HT-29 (cell line): ENCODE measurements at places on chromosomes 3 and 15.

DNA sequence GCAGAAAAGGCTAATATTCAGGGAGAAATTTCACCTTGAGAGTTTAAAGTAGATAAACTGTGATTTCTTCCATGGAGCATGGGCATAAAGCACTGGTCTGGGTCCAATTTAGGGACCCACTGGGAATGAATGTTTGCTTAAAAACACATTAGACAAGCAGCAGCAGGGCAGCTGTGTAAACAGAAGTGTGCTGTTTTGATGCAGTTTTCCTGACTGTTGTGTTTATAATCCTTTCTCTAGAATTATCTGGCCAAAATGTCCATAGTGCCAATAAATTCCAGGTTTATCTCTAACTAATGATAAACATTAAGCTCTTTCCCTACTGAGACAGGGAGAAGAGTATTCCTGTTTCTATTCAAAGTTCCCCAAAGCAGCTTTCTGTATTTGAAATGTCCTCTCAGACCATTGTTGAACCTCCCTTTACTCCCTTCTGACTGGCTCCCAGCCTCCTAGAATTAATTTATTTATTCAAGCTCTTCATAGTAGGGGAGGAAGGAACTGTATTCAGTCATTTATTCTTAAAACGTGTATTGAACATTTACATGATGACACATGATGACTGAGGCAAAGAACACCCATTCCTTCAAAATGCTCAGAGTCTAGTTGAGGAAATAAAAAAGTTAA, 7.0 kb upstream of the TM4SF18 start:
- DNase-seq, result no peak

DNA sequence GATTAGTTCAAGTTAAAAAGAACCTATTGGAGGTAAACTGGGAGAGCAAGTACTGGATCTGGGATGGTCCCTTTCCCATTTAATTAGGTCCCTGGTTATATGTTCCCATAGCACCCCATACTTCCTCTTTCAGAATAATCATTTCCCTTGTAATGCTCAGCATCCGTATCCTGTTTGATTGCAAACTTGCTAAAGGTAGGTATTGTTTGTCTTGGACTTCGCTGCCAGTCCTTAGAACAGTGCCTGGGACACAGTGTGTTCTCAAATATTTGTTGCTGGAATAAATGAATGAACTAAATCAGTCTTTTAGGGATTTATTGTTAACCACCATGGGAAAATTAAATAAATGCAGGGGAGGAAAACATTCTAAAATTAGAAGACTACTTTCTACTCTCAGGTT, 299.8 kb downstream of the GRM7 start:
- DNase-seq, result no peak

DNA sequence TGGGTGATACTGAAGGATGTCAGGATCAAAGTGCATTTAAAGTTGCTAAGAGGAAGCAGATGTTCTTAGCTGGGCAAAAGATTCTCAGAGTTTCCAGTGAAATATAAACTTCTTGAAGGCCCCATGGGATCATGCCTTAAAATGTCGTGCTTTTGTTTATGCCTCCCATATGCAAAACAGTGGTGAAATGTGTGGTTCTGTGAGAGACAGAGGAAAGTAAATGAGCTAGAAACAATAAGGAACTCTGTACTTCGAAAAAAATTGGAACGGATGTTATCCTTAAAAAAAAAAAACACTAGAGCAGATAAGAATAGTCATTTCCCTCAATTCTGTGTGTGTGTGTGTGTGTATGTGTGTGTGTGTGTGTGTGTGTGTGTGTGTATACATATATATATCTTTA, 497.0 kb upstream of the TBL1XR1 start:
- no peak for DNase-seq

DNA sequence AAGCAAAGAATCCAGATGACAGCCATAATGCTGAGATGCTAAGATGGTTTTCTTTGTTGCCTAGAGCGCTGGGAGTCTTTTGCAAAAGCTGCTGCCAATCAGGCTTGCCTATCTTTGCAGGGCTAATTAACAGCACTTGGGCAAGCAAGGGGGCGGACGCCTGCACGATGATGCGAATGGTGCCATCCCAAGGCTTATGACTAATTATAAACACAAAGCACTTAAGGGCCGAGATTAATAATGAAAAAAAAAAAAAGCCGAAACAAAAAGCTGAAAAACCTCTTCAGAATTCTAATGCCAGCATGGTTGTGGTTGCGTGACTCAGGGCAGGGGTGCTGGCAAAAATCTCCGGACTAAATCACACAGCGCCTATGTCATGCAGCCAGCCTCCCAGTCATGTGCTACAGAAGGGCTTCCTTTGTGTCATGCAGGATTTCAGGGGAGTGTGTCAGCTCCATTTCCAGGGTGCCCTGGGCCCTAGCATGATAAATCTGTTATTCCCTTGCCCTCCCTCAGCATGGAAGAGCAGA, 185.0 kb upstream of the ANKRD28 start:
- DNase-seq, result no peak

GRCh38 chr3:140845882-140846281, 95.8 kb upstream of the SLC25A36 start:
- no peak for DNase-seq

DNA sequence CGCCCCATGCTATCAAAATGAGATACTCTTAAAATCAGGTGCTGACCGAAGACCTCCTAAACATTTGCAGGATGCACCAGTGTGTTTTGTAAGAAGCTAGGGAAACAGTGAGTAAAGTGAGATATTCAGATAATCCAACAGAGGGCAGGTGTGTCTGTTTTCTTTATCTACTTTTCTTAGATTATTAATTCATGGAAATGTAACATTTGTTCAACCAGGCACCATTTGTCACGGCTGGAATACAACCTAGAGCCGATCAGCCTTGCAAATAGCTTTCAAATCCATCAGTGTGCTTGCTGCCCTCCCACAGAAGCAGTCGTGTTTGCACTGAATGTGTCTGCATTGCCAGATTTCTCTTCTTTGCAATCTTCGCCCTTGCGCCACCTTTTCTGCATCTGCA, 201.9 kb upstream of the CHRM5 start:
- no peak for DNase-seq

- DNase-seq, result no peak
Measured at GRCh38 chr3:12559520-12559919, 2.6 kb downstream of the MKRN2 start.

DNA sequence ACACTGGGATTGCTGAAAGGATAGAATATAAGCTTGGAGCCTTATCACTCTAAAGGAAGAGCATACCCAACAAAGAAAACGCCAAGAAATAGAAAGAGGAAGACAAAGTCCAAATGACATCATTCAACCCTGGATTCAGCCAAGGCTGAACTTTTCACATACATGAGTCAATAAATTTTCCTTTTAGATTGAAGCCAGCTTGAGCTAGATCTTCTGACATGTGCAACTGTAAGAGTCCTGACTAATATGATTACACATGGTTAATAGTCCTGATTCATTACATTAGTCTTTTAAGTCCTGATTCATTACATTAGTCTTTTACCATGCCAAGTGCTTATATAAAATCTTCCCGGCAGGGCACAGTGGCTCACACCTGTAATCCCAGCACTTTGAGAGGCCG, 13.6 kb upstream of the DENND6A start:
- DNase-seq, result peak; percentile 44

- no peak for DNase-seq
Measured at GRCh38 chr15:31495281-31495680, 168.6 kb downstream of the KLF13 start.

DNA sequence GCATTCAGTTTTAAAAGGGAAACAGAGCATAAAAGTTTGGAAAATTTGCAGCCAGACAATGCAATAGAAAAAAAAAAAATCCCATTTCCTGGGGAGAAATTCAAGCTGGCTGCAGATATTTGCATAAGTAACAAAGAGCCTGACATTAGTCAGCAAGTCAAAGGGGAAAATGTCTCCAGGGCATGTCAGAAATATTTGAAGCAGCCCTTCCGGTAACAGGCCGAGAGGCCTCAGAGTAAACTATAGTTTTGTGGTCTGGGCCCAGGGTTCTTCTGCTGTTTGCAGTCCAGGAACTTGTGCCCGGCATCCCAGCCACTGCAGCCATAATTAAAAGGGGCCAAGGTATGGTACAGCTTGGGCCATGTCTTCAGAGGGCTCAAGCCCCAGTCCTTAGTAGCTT, 411.6 kb upstream of the BCHE start:
- DNase-seq, result no peak

DNA sequence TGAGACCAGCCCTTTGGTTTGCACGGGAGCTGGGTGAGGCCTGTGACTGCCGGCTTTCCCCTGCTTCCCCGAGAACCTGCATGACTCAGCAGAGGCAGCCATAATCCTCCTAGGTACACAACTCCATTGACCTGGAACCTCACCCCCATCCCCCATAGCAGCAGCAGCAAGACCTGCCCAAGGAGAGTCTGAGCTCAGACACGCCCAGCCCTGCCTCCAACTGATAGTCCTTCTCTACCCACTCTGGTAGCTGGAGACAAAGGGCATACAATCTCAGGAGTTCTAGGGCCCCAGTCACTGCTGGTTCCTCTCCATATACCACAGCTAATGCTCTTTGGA, 141.0 kb upstream of the ARHGEF26 start:
- DNase-seq, result peak; percentile 37

GRCh38 chr3:45169125-45169904, 23.1 kb upstream of the CDCP1 start:
- no peak for DNase-seq

DNA sequence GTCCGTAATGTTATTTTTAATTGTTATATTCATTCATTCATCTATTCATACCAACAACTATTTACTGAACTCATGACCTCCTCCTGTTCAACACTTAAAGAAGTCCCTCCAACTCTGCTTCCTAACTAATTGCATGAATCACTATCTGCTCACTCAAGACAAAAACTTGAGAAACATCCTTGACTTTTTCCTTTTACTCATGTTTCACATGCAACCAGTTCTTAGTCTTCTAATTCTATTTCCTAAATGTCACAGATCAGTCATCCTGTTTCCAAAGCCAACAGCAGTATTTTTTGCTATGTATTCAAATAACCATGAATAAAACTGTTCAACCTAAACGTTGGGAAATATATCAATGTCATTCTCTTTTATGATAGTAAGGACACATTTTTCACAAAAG, 124.6 kb upstream of the GBE1 start:
- no peak for DNase-seq

GRCh38 chr15:67253549-67254237, 768 bp downstream of the AAGAB start:
- DNase-seq, result peak; percentile 79

DNA sequence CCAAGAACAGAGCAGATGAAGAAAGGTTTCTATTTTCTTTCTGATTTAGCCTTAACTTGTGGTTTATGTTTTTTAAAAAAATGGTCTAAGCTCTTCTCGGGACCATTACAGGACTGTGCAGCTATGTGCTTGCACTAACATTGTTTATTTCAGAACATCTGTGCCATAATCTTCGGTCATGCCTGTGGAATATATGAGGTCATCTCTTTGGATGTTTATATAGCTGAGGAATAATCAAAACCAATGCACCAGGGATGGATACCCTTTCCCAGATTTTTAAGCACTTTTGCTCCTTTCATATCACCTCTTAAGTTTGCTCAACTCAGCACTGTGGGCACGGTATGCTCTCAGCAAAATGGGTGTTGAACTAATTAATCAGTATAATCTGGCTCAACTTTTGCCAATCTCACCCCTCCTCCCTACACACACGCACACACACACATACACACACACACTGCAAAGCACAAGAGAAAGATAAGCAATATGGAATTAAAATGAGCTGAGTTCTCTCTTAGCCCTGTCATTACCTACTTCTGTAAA, 268.5 kb upstream of the TMC3 start:
- no peak for DNase-seq

- DNase-seq, result no peak
Measured at GRCh38 chr15:41881920-41882688, 11.7 kb downstream of the SPTBN5 start.

- no peak for DNase-seq
Measured at GRCh38 chr3:114900908-114901307, 246.2 kb downstream of the ZBTB20 start.

DNA sequence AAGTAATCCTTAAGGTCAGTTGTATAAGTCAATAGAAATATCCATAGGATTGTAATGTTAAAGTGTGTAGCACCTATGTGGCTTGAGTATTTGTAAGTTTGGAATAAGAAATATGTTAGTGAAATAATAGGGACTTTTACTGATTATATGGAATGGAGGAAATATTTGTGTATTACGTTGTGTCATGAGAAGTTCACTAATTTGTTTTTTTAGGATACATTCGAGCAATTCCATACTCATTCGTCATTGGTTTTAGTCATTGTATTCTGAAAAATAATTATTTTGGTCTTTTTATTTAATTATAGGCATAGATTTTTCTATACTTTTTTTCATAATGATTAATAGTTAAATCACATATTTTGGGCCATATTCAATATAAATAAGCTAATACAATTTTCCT, 21.0 kb downstream of the MBNL1 start:
- DNase-seq, result no peak
